ENCODE measurements at places on chromosomes 7 and 10. TPM values are rescaled to one million over a fixed set of nuclear protein-coding genes. Genes with fewer than 3 reads are reported as not detected.

GRCh38 chr7:74032191-74032490, 4.2 kb downstream of the ELN start:
- no peak for DNase-seq

GRCh38 chr7:3028071-3028757, 15.5 kb downstream of the CARD11 start:
- DNase-seq: peak; percentile 28

- no peak for DNase-seq
Measured at GRCh38 chr7:108114117-108114841, 15.9 kb downstream of the LAMB4 start.

The PPP1R17 gene
- total RNA-seq: not detected

The INA gene
- not detected for total RNA-seq

The NPC1L1 gene
- total RNA-seq: 0.85 TPM

The KLF14 gene
- total RNA-seq: not detected
